ENCODE measurements at places on chromosomes 1 and 21.

DNA sequence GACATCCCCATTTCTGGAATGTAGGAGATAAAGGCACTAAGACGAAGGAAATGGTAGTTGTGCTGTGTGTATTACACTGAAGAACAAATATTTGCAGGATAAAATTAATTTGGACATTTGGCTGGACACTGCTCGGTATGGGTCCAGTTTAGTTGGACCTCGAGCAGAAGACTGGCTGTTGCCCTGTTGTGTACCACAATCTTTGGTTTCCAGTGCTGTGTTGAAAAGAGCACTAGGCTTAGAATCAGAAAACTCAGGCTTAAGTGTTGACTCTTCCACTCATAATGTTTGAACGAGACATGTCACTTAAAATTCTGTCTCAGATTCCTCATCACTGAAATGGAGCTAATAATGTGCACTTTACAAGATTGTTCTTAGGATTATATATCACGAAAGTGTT, 1.2 kb upstream of the ARPC5 start:
- no peak for DNase-seq

GRCh38 chr21:14833241-14833640, 231.6 kb downstream of the NRIP1 start:
- no peak for DNase-seq

DNA sequence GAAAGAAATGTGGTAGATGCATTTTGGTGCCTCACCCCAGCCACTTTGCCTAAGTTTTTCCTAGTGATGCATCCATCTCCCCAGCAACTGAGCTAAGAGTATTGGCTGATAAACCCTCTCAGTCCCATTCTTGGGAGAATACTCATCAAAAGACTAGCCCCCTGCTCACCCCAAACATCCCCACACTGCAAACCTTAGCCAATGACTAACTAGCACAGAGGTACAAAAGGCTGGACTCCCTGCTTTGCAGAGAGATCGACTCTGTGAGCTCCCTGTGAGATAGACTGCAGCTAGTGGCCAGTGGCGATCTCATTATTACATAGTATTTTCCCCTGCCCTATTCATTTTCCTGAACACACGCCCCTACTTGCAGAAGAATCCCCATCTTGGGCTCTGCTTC, 155.3 kb downstream of the HHIPL2 start:
- DNase-seq = no peak

DNA sequence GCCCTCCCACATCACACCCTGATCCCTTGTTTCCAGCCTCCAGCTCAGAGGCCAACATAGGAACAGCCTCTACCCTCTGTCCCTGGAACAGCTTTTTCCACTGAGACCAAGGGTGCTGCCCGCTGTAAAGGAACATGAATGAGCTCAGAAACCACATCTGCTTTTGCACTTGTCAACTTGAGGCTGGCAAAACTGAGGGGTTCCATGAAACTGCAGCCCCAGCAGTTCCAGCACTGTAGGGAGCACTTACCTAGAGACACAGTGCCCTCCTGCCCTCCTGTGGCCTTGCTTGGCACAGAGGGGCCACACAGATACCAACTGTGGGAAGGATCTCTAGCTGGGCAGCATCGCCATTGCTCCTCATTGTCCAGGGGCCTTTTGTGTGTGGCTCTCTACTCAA, 51.7 kb downstream of the ITPKB start:
- DNase-seq = no peak

DNA sequence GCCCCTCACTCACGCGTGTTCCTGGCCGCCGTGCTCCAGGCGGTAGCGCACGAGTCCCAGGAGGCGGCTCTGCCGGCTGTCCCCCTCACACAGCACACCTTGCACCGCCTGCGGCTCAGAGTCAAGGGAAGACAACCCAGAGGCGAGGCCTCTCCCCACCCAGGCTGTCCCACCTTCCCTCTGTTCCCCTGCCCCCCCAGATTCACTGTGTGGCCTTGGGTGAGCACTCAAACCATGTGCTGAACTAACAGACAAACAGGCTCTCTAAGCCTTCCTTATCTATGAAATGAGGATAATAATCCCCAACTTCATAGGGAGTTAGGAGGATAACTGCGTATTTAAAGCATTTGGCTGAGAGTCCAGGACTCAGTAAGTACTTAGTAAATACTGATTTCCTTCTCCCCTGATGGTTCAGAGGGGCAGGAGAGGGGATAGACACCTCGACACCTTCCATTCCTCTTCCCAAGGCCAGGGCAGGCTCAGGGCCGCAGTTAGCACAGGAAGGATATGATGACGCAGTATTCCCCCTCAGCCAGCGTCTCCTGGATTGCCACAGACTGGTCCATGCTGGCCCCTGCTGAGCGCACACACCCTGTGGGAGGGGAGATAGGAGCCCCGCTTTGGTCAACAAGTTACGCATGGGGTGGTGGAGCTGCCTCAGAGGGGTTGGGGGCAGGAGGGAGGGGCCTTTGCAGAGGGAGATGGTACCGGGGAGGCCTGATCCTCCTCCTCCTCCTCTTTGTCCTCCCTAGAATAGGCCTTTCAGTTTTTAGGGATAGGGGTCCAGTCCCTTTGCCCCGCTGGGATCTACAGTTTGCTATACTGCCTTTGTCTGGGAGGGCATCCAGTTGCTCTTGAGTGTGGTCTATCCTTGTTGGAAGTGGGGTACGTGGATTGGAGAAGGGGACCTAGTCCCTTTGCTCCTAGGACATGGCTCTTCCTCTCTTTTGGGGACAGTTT, 830 bp downstream of the INPP5B start:
- DNase-seq = no peak

DNA sequence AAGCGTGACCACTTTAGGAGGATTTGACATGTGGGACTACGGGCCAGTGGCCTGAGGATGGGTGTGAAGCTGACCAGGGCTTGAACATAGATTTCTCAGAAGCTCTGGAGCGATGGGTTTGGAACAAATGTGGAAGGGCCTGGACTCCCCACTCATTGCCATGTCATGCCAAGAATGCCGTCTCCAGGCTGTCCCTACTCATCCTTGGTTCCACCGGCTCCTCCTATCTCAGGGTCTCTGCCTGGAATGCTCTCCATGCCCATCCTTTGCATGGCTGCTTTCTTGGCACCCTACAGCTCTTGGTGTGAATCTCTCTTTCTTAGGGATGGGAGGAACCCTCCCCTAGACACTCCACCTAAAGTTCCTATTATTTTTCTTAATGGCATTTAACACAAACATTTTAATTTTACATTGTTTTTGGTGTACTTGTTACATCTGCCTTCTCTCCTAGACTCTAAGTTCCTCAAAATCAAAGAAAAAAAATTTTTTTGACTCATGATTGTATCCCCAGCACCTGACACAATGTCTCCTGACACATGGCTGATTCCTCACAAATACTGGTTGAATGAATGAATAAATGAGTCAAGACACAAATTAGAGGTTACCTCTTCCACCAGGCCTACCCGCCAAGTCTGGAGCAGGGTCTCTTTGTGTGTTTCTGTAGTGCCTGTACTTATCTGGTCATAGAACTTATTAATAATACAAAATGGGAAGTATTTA, 114.5 kb downstream of the OMA1 start:
- no peak for DNase-seq

DNA sequence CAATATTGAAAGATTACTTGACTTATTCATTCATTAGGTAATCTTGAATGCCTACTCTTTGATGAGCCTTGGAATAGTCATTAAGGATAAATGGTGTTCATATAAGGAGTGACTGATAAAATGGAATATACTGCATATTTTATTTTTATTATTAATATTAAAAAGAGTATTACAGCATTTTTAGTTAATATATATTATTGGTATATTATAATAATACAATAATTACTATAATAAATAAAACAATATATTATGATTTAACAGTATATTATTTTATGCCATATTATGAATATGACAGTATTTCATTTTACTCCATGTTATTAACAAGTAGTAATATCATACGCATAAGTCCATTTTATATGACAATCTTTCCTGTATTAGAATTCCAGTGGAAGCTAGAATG, 490.8 kb upstream of the NFIA start:
- DNase-seq = no peak

DNA sequence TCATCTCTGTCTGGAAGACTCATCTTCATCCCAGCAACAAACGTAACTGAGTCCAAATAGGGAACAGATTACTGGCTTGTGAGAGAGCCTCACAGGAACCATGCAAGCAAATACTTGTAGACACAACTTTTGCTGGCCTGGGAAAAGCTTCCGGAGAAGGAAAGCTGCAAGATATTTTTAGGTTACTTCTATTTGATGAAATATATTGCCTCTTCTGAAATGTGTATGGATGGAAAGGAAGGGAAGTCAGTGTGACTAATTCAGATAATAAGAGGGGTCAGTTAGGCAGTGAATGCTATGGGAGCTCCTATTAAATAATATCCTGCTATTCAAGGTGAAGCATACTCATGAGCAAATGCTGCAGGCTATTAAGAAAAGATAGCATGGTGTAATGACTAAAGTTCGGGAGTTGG, 20.4 kb upstream of the FGGY start:
- DNase-seq = no peak

- DNase-seq = no peak
These were observed 325.1 kb upstream of the GREM2 start for GRCh38 chr1:240936911-240937668.

DNA sequence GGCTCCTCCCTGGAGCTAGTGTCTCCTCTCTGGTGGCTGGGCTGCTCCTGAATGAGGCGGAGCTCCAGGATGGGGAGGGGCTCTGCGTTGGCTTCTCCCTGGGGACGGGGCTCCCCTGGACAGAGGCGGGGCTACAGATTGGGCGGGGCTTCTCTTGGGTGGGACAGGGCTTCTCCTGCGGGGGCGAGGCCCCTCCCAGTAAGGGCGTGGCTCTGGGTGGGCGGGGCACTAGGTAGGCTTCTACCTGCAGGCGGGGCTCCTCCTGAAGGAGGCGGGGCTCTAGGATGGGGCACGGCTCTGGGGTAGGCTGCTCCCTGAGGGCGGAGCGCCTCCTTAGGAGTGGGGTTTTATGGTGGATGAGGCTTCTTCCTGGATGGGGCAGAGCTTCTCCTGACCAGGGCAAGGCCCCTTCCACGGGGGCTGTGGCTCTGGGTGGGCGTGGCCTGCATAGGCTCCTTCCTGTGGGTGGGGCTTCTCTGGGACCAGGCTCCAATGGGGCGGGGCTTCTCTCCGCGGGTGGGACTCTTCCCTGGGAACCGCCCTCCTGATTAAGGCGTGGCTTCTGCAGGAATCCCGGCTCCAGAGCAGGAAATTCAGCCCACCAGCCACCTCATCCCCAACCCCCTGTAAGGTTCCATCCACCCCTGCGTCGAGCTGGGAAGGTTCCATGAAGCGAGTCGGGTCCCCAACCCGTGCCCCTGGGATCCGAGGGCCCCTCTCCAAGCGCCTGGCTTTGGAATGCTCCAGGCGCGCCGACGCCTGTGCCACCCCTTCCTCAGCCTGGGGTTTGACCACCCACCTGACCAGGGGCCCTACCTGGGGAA, 22.7 kb upstream of the ARF1 start:
- peak; percentile 98 for DNase-seq

GRCh38 chr1:162835157-162835899, 25.6 kb downstream of the CCDC190 start:
- no peak for DNase-seq

DNA sequence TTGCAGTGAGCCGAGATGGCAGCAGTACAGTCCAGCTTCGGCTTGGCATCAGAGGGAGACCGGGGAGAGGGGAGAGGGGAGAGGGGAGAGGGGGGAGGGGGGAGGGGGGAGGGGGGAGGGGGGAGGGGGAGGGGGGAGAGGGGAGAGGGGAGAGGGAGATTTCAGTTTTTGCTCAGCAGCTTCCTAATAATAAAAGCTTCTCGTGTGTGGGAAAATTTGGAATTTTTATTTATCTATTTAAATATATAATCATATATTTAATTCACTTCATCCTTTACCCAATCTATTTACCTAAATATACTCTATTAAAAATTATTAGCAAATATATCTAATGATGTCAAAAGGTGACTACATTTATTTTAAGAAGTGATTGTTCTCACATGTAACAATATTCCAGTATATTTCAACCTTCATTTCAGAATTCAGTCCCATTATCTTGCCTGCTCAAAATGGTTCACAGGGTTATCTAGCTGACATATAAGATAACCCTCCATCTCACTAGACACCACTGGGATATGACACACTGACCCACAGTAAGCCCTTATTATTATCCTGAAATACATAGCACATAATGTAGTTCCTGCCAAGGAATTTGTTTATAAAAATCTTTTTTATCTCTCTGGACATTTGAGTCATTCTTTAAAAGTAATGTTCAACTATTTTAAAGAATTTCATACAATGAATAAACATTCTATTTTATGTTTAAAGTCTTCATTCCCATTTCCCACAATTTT, 105.9 kb downstream of the GPATCH2 start:
- DNase-seq = no peak

DNA sequence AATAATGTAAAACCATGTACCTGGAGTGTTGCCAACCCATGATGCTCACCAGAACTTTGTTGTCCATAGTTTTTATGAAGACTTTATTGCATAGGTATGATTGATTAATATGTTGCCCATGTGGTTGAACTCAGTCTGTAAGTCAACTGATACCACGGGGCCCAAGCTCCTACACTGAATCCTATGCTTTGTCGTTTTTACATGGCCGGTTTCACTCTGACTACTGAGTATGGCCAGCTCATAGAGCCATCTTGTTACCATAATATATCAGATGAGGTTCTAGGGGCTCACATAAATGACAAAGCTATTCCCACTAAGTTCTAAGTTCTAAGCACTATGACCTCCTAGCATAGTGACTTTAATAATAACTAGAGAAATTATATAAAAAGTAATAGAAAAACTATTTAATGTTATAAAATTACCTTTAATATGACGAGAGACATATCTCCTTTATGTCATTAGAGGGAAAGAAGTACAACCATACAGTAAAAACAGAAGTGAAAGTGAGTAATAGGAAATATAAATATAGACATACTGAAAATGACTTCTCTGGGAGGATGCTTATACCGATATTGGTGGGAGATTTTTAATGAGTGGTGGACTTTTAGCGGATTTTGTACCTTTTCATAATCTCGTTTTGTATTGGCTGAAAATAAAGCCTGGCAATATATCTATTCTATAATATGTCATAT, 983.4 kb upstream of the PRMT6 start:
- no peak for DNase-seq

- no peak for DNase-seq
These were observed 132.4 kb upstream of the TMEM51 start for GRCh38 chr1:15020943-15021745.
